Left renal pelvis (tissue), 4 donors: ENCODE measurements at places on chromosomes 13 and 19. TPM values are rescaled to one million over a fixed set of nuclear protein-coding genes. Genes with fewer than 3 reads are reported as not detected.

- DNase-seq: no peak
These were observed 431.7 kb downstream of the KLF12 start for GRCh38 chr13:73702419-73703071.

GRCh38 chr19:51441410-51442390, 16.6 kb downstream of the SIGLEC8 start:
- DNase-seq: no peak

DNA sequence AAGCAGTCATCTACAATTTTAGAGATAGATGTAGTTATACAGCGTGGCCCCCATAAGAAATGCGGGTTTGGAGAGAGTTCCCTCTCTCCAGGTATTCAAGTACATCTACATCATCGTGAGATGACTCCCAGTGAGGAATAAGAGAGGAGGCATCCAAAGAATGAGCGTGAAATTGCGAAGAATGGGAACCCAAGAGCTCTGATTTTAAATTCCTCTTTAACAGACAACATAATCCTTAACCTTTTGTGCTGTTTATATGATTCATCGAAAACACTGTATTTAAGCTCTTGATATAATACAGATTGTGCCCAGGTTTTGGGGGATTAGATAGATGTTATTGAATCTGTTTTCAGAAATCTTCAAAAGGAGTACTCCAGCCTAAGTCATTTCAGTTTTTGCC, 161.5 kb downstream of the COG6 start:
- DNase-seq: no peak

- DNase-seq: no peak
These were observed 809 bp upstream of the B9D2 start for GRCh38 chr19:41364524-41365391.

GRCh38 chr19:18762125-18763023, 28.7 kb downstream of the COMP start:
- no peak for DNase-seq

DNA sequence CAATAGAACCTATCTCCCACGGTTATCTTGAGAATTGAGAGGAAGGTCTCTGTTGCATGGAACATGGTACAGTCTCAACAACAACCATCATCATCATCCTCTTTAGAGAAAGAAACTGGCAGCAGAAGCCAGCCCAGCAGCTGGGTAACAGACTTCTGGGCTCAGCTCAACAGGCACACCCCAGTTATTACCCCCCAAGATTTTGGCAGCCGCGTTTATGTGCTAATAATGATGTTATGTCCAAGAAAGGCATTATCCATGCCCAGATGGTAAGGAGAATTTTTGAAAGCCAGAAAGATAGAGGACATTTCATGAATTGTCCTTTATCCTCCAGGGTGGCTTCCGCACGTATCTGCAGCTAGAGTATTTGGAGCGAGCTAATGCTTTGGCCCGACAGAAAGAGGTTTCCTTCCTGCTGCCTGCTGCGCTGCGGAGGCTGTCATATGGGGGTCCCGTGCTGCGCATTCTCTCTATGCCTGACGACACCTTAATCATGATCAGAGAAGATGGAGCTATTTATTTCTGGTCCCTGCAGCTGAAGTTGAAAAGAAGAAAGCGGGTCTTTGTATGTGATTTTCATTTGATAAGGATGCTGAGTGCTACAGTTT, 89.9 kb downstream of the TEX26 start:
- no peak for DNase-seq

- no peak for DNase-seq
These were observed 8.5 kb downstream of the CDX2 start for GRCh38 chr13:27960362-27961226.

DNA sequence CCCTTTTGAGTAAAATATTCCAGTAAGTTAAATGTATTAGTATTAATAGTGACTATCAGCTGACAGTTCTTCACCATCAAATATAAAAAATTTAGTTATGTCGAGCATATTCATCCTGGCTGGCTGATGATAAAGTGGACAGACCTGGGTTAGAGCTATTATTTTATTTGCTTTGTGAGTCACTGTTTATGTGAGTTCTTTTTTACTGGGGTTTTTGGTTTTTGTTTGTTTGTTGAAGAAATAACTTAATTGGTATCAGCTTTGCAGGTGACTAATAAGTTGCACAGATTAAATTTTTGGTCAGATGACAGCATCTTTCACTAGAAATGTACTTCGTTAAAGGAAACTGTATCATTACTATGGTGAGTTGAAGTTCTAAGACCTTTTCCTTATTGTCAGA, 224.7 kb downstream of the GGACT start:
- DNase-seq: no peak

- DNase-seq: no peak
These were observed 14.9 kb upstream of the SLITRK5 start for GRCh38 chr13:87656306-87656705.

GRCh38 chr19:49098795-49099194, 13.5 kb downstream of the SNRNP70 start:
- no peak for DNase-seq

- no peak for DNase-seq
These were observed 73.2 kb upstream of the CACNA1A start for GRCh38 chr19:13579388-13580060.

GRCh38 chr13:81211713-81212112, 870.8 kb upstream of the SPRY2 start:
- DNase-seq: no peak

GRCh38 chr19:29527500-29528328, 1.9 kb downstream of the VSTM2B start:
- no peak for DNase-seq

The KLK1 gene
- polyA plus RNA-seq: 1.4 TPM

The SHISA7 gene
- polyA plus RNA-seq: 0.13 TPM

The ZNF665 gene
- polyA plus RNA-seq: 6.8 TPM

The ZNF546 gene
- polyA plus RNA-seq: 10.1 TPM

The LPAR2 gene
- polyA plus RNA-seq: 41.0 TPM

The WIZ gene
- polyA plus RNA-seq: 28.0 TPM

The POSTN gene
- 584 TPM for polyA plus RNA-seq

The CD33 gene
- 3.7 TPM for polyA plus RNA-seq
